ENCODE measurements at places on chromosomes 16 and 17.

DNA sequence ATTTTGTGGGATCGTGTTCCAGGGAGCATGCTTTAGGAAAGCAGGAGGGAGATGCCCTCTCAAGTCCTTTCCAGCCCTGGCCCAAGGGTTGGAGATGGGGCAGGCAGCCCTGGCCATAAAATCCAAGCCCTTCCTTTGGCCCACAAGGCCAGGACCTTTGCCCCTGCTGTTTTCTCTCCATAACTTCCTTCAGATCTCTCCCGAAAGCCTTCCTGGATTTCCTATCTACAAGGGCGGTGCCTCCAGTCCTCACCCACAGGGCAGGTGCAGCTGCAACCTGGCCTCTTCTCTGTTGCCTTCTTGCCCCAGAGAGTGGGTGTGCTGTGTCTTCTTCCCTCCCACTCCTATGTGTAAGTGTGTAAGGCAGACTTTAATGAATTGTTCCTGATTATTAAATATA is 8.5 kb upstream of the PDP2 start:
- DNase-seq: no peak

- peak; percentile 68 for DNase-seq
Observed at GRCh38 chr16:8931859-8932258, 31.8 kb downstream of the USP7 start.

DNA sequence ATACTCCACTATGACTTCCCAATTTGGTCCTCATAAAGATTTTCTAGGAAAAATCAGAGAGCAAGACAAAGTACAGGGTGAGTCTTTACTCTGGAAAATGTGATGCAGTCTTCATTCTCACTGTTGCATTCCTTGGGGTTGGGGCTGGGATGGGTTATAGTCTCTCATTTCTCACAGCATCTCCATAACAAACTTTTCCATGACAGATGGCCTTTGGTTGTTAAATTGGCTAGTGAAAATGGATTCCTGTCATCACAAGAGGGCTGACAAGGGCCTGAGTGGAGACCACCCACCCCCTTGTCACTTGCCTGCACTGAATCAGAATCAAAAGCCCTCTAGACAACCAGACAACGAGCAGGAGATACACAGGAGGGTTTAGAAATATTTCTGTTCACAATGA is 174.6 kb downstream of the AATF start:
- DNase-seq: no peak

DNA sequence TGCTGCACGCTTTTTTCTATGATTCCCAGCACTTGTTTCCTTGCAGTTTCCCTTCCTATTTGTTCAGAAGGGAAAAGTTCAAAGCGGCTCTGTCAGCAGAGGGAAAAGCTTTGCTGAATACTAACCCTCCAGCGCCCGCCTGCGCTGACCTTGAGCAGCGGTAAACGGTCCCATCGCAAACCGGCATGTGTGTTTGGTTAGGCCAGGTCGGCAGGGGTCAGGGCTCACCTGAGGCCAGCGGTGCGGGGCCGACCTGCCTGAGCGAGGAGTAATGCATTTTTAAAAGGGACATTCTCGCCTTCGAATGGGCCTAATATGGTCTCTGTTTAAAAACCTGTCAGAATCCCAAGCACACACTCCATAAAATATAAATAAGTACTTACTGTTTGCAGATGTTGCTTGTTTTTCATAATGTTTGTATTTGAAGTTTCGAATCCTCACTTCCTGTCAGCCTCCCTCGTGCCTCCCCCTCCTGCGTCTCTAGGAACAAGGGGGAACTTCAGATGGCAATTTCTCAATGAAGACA is 110.1 kb downstream of the IRX3 start:
- DNase-seq: no peak

DNA sequence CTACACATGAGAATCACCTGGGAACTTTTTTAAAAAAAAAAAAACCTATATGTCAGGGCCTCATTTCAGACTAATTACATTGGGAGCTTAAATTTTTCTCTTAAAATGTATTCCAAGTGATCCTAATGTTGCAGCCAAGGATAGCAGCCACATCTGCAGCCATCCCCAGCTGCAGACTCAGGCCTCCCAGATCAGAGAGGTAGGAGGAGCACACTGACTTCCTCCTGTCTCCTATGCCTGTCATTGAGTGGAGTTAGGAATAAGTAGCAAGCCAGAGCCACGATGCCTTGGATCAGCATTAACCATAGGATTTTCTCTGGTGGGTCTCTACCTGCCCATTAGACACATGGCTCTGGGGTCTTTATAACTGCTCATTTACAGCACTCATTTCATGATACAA is 463.5 kb downstream of the HS3ST4 start:
- DNase-seq: no peak

DNA sequence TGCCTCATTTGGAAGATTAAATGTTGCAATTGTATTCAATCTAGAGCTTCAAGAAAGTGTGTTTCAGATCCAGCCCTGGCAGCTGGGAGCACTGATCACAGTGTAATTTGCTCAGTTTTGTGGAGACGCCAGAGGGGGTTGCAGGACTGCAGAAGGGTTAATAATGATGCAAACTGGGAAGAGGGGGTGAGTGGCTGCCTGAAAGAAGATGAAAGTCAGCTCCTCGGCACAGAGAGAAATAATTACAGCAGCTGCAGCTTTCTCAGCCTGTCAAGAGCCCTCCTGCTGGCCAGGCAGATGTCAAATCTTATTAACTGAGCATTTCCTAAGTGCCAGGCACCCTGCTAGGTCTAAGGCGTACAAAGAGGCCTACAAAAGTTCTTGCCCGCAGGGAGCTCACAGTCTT is 97.7 kb downstream of the ZNF18 start:
- DNase-seq: no peak
